ENCODE measurements at places on chromosomes 7 and 10. TPM values are rescaled to one million over a fixed set of nuclear protein-coding genes. Genes with fewer than 3 reads are reported as not detected.
A peak's percentile ranks its signal among the peaks of the same experiment; 100 is the strongest.

Gene INA
- 0.08 TPM for polyA plus RNA-seq

Gene SLC18A2
- polyA plus RNA-seq = 0.45 TPM

Gene COL28A1
- polyA plus RNA-seq = 0.77 TPM

Gene PTF1A
- not detected for polyA plus RNA-seq

Gene FOXI2
- polyA plus RNA-seq = 0.20 TPM

Gene EFCAB10
- 1.5 TPM for polyA plus RNA-seq

GRCh38 chr7:99752356-99752755 lies 17.4 kb upstream of the CYP3A7 start:
- DNase-seq = no peak

- no peak for DNase-seq
These were observed 21.6 kb downstream of the DKK1 start for GRCh38 chr10:52335665-52336064.

- DNase-seq = no peak
These were observed 83.6 kb upstream of the MKI67 start for GRCh38 chr10:128209862-128210214.

DNA sequence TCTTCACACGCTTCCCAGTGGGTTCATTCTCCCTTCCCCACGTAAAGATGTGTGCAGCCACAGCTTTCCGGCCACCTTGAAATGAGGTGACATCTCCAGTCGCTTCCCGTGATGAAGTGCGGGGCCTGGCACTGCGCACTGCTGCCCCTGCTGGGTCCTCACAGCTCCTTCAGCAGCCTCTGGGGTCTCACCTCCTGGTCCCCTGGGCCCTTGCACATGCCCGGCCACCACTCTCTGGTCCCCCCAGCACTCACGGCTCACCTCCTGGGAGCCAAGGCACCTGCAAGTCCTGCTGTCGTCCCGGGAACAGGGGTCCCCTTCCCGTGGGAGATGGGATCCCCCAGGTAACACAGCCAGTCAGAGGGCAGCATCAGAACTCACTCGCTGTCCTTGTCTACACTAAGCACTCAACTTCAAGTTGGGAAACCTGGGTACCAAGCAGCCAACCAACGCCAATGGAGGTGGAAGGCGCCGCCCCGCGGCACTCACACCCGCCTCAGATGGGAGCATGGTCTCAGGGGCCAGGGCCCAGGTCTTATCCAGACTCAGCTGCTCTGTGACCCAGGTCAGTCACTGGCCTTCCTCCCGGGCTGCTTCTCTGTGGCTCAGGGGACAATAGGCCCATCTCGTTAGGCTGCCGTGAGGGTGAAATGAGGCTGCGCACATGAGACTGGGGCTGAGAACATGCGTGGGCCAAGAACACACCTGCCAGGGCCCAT lies 176.2 kb downstream of the PTPRN2 start:
- DNase-seq = no peak

DNA sequence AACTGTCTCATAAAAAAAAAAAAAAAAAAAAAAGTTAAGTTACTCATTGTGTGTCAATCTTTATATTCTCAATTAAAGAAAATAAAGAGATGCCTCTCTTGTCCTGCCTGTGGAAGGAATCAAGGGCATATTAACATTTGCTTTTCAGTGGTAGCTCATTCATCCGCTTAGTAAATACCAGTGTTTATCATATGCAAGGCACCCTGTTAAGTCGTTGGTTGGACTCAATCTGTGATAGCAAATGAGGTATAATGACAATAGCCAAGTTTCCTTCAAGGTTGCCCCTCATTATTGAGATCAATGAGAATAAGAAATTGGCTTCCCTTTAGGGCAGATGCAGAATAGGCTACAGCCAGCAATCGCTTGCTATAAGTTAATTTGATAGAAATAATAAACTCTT lies 812.7 kb upstream of the COBL start:
- no peak for DNase-seq

- DNase-seq = peak; percentile 39
These were observed 34.6 kb downstream of the KCNMA1 start for GRCh38 chr10:77602913-77603533.

GRCh38 chr10:99938563-99938962 lies 71.2 kb downstream of the DNMBP start:
- no peak for DNase-seq

GRCh38 chr10:132120200-132120599 lies 54.5 kb downstream of the JAKMIP3 start:
- DNase-seq = no peak

DNA sequence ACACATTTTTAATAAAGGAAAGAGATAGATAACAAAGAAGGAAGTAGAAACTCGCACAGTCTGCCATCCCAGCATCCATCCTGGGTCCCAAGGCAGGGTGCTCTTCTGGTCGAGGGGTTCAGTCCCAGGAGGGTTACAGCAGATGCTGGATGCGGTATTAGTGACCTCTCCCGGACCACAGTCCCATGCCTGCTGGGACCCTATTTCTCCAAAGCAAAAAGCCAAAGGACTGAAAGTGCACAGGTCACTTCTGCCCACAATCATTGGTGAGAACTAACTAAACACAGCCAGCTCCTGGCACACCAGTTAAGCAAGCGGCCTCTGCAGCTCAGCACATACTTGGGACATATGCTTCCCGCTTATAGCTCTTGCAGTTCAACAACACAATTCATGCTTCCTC lies 96.1 kb upstream of the HABP2 start:
- no peak for DNase-seq

GRCh38 chr7:28709748-28710147 lies 248.4 kb downstream of the TRIL start:
- no peak for DNase-seq

DNA sequence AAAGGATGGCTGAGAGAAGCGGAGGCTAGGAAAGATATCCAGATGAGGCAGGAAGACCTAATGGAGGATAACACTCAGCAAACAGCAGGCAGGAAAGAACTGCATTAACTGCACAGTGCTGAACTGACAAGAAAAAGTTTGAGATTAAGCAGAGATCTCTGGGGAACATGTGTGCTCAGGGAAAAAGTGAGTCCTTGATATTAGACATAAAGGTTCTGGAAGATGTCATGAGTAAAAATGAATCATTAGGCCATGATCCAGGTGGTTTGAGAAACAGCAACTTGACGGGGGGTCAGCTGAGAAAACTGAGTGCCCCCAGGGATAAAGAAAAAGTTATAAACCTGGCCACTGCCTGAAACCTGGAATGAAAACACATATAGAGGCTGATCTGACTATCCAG lies 27.3 kb upstream of the ANK3 start:
- no peak for DNase-seq

- DNase-seq = no peak
These were observed 179.4 kb downstream of the ARID5B start for GRCh38 chr10:62080905-62081304.

- DNase-seq = peak; percentile 82
These were observed 171.4 kb downstream of the ST7 start for GRCh38 chr7:117124591-117125220.

DNA sequence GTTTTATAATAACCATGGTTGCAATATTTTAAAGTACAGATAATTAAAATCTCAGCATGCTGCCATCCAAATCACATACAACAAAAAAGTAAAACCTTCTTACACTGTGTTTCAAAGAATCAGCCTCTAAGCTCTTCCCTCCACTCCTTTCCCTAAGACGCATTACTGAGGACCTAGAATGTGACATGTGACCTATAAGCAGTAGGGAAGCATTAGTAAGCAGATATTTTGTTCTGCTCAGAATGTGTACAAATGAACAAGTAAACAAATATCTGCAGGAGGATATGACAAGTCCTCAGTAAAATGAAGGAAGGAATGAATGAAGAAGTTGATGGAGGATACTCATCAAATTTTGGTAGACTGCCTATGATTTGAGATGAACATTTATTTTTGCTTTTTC lies 49.1 kb downstream of the RAB11FIP2 start:
- DNase-seq = no peak

DNA sequence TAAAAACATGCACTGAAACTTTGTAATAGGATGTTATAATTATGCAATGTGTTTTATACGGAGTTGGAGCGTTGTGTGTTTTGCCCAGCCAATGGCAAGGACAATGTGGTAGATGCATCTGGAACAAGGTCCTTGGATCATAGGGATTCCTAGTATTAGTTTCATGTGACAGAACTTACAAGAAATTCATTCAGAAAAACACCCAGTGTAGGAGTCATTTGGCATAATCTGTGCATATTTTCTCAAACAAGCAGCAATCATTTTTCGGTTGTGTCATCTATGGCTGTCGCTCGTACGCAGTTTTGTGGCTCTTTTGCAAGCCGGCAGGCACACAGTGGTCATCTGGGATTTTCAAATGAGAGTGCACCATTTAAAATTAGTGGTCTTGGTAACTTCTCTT lies 19.8 kb downstream of the CREB5 start:
- no peak for DNase-seq

Measured in muscle of back (tissue), 13 donors.